Stimulated activated CD4-positive, alpha-beta T cell treated with anti-CD3 and anti-CD28 coated beads, TNF-alpha, amount 100 ng/mL, for 4 hours (primary cell): ENCODE measurements at places on chromosomes 1 and 21.

- no peak for DNase-seq
Measured at GRCh38 chr1:154843636-154844296, 26.3 kb downstream of the KCNN3 start.

DNA sequence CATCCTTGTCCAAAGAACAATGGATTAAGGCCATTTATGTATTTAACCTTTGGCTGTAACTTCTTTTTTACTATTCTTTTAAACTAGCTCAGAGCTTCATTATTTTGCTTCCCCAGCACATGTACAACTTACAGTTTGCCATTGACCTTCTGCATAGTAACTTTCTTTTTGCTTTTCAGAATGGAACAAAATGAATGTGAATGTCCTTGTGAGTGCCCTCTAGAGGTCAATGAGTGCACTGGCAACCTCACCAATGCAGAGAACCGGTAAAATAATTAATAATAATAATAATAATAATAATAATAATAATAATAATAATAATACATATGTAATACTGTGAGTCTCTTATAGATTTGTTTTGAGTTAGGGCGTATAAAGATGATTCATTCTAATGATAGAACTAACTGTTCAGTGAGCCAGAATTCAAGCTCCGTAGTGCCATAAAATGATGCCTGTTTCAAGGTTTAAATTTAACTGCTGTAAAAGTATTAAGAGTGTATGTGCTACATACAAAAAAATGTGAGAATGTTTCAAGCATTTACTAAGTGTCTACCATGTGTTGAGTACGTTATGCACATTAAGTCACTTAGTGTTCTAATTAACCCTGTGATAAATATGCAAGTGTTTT lies 69.0 kb upstream of the RAVER2 start:
- DNase-seq: no peak

DNA sequence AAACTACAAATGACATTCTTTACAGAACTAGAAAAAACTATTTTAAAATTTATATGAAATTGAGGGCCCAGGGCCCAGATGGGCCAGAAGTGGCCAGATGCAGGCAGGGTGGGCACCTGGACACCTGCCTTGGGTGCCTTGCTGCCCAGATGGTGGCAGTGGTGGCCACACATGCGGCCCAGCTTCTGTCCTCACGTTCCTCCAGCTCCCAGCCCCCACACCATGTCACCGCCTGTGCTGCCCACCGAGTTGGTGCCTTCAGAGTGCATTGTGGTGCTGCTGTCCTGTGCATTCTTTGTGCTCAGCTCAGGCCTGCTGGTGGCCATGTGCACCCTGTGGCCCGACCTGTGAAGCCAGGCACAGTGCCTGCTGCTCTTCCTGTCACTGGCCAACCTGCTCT lies 216.8 kb upstream of the CXADR start:
- no peak for DNase-seq

- DNase-seq: no peak
Measured at GRCh38 chr21:26307640-26308039, 137.1 kb upstream of the APP start.

DNA sequence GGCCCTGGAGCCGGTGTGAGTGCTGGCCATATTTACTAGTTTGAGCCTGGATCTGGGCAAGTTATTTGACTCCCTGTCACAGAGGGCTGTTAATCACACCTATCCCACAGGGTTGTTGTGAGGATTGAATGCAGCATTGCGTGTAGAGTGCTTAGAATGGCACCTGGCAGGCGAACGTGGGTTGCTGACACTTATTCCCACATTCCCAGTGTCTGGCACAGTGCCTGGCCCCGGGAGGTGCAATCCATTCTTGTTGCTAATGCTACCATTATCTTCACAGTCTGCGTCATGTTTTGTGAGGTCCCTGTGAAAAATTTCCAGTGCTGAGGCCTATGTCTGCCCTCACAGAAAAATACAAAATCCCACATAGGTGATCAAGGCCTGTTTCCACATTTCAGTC lies 66.1 kb downstream of the CD2 start:
- DNase-seq: no peak

DNA sequence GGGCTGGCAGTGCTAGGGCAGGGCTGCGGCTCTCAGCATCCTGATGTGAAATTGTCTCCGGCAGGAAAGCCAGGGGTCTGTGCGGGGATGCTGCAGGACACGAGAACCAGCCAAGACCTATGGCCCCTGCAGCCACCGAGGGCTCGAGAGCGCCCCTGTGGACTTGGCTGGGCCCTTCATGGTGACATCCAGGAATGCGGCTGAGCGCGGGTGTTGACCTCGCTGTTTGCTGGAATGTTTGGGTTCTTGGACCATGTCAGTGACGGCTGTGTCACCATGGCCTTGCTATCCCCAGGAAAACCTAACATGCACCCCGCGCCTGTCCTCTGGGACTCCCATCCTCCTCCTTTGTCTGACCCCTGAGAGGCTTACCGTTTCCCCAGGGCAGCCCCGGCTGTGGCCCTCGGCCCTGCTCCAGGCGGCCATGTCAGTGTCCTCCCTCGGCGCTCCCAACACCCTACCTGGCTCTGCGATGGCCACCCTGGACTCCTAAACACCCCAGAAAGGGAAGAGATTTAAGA lies 14.3 kb upstream of the C1orf174 start:
- DNase-seq: no peak

DNA sequence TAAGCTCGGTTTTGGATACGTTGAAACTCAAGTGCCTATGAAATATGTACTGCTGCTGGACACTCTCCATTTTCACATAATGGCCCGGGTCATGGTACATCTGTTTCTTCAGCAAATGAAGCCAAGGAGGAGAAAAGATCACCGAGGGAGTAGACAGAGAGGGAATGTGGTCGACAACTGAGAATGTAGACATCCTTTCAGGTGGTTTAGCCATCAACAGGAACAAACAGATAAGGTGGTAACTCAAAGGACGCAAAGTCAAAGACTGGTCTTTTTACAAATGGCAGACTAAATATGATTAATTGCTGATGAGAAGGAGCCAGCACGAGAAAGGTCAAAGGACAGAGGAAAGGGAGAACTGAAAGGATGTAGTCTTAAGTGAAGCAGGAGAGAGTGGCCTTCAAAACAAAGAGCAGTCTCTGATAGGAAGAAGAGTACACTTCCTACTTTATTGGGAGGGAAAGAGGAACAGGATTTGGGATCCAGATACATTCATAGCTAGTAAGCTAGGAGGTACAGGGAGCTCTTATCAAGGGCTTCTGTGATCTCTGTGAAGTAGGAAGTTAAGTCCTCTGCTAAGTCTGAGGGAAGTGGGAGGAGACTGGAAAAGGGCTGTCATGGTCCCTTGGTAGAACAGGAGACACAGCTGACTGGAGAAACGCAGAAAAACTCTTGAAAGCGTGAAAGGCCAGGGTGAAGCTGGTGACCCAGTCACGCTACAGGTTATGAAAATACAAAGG lies 28.3 kb downstream of the NUP133 start:
- no peak for DNase-seq

GRCh38 chr21:42807938-42808613 lies 71.3 kb downstream of the WDR4 start:
- DNase-seq: no peak

GRCh38 chr1:114379987-114380386 lies 131.0 kb downstream of the TRIM33 start:
- no peak for DNase-seq

- DNase-seq: no peak
Measured at GRCh38 chr1:145707183-145707867, at the start of gene PDZK1. PDZK1 (minus strand) TSS chr1:145707368; CDS start chr1:145688021, 19,347 bp downstream.

DNA sequence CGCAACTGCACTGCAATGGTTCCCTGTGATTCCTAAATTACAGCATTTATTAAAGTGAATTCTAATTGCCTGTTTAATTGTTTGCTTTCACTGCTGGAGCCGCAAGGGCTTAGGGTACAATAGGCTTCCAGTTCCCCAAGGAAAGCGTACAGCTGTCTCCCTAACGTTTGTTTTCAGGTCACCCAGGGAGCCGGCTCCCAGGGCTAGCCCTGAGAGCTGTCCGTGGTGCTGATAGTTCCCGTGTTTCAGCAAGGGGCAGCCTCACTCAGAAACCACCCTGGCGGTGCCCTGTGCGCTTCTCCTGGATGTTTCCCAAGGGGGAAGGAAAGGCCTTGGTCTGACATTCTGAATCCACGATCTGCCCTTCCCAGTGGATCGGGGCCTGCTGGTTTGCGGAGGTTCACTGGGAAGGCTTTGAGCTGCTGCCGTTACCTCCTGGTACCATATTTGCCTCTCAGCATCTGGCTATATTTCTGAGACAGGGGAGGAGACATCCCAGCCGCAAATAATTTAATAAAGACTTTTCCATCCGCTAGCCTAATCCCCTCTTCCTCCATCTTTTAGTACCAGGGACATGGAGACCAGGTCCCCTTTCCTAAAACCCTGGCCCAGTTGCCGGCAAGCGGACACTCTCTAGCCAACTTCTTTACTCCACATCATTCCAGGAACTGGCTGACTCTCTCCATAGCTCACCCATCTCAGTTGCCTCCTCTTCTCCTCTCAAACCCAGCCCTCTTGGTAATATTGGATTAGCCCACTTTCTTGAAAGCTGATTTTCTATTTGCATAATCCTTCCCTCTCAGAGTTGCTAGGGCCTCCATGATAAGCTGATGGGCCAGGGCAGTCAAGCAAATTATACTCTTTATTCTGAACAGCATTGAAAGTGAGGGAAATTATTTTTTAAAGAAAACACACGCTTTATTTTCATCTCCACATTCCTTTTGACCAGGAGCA lies 149.0 kb downstream of the IGSF21 start:
- DNase-seq: no peak

- no peak for DNase-seq
Measured at GRCh38 chr1:62092110-62092509, 102.5 kb upstream of the L1TD1 start.

DNA sequence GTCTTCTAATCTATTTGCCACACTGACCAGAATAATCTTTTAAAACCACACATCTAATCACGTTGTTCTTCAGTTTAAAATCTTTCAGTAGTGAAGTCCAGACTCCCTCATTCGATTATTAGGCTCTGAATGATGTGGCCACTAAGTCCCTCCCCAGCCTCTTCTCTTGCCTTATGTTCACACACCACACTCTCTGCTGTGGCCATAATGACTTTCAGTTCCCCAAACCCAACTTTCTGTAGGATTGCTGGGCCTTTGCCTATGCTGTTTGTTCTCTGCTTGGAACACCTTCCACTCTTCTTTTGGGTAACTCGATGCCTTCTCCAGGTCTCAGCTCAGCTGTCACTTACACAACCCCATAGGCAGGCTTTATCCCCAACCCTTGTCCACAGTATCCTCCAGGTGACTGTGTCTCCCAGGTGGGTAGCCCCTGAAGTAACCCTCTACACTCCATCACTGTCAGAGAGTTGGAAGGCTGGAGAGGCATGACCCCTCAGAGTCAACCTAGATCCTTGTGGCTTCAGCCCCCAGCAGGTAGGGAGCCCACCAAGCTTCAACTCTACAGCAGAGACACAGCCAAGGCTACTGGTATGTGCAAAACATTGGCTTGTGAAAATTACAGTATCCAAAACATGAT lies 8.4 kb upstream of the SLC37A1 start:
- no peak for DNase-seq

- DNase-seq: no peak
Measured at GRCh38 chr1:196680107-196680506, 28.3 kb downstream of the CFH start.

DNA sequence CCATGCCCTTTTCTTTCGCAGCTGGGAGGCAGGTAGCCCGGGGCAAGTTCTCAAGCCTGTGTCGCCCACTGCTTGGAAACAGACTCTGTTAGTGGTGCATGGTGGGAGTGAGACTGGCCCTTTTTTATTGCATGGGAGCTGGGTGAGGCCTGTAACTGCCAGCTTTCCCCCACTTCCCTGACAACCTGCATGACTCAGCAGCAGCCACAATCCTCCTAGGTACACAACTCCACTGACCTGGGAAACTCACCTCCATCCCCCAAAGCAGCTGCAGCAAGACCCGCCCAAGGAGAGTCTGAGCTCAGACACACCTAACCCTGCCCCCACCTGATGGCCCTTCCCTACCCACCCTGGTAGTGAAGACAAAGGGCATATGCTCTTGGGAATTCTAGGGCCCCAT lies 25.8 kb downstream of the PIGP start:
- DNase-seq: no peak

DNA sequence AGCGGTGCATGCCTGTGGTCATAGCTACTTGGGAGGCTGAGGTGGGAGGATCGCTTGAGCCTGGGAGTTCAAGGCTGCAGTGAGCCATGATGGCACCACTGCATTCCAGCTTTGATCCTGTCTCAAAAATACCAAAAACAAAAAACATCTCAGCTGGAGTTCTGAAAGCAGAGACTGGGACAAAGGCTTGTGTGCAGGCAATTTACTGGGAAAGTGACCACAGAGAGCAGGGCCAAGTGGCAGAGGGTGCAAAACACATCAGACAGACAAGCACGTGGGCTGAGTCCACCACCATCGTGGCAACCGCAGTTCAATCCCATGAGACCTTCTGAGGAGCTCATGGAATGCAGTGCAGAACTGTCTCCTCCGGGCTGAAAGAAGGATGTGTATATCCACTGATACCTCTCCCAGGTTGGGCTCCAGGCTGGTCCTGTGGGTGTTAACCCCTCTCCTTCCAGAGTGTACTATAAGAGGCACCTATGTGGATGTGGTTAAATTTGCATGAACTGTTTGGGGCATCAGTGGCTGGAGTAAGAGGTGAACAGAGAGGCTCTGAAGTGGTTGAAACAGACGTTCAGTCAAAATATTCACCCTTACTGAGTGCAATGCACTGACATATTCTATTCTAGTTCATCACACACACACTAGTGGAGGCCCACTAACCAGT lies 10.8 kb downstream of the PIGP start:
- no peak for DNase-seq

DNA sequence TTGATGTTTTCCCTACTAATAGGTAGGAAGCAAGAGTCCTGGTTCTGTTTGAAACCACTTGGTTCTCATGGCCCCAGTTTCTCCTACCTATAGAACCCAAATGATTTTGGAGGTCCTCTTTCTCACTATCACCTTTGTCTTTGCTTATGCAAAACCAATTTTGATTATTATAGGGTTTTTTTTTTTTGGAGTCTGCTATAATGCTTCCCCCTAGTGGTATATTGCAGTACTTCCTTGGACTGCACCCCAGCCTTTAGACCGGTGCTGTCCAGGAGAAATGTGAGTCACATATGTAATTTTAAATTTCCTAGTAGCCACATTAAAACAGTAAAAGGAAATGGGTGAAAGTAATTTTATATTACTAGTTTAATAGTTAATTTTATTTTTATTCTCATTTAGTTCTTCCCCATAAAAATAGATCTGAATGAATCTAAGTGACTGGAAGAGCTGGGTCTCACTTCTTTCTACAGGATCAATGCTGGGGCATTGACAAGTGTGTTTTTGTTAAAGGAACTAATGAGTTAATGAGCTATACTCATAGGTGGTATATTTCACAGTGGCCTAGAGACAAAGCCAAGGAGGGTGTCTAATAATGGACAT lies 10.6 kb downstream of the FCMR start:
- DNase-seq: no peak

DNA sequence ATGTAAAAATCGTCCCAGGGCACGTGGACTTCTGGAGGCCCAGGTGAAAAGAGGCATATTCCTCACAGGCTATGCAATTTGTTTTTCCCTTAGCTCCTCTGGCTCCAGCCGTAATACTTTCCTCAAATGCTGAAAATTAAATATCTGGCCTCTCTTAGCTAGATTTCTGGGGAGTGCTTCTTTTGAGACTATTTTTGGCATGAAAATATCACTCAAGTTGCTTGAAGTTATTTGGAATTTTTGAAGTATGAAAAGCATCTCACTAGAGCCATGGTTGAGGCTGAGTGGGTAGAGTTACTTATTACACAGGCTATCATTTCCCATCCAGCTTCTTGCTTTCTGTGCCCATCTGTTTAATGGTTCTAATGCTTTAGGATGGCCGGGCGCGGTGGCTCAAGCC lies 59.7 kb downstream of the MYOM3 start:
- no peak for DNase-seq

- DNase-seq: no peak
Measured at GRCh38 chr1:10947691-10948462, 64.6 kb upstream of the TARDBP start.

- DNase-seq: no peak
Measured at GRCh38 chr21:15329191-15329590, 264.4 kb upstream of the NRIP1 start.
